GM04504 (cell line): ENCODE measurements at places on chromosomes 6 and 20.
A peak's percentile ranks its signal among the peaks of the same experiment; 100 is the strongest.

- DNase-seq, result no peak
These were observed 1.6 kb downstream of the PSMB9 start for GRCh38 chr6:32855467-32856174.

- DNase-seq, result no peak
These were observed 11.2 kb downstream of the SLC35A1 start for GRCh38 chr6:87483929-87484328.

GRCh38 chr20:37333848-37334318, 12.1 kb upstream of the SRC start:
- no peak for DNase-seq

GRCh38 chr6:107436881-107437280, 22.5 kb downstream of the PDSS2 start:
- no peak for DNase-seq

- no peak for DNase-seq
These were observed 1.4 kb upstream of the RALY start for GRCh38 chr20:33992145-33992922.

DNA sequence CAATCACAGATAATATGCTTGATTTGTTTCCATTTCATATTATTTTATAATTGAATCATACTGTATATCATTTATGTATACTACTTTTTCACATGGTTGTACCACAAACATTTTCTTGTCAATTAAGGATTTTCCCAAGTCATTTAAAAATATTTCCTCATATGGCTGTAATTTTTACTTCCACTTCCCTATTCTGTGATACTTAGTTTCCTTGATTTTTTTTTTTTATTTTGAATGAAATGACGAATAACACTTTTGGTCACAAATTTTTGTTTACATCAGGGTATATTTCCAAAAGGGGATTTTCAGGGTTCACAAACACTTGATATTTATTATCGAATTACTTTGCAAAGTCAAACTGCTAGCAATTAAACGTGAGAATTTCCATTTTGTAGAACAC, 515.6 kb downstream of the KIF16B start:
- no peak for DNase-seq

DNA sequence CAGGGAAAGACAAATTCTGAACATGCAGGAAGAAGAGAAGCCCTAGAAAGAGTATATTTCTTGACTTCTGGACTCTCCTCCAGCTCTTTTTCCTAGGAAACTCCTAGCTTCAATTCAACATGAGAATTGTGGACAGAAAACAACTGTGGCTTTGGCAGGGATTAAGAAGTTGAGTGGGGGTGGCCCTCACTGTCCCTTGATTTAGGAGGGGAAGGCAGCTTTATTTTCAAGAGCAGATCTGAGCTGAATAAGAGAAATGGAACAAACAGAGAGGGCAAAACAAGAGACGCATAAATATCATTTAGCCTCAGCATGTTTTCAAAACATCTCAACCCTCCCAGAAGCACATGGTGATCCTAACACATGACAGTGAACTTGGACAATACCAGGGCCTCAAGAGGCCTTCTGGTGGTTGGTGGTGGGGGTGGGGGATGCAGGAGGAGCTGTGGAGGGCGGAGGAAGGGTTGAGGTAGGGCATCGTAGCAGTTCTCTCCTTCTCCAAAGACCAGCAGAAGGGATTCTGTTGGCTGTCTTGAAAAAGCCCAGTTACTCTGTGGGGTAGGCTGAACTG, 21.1 kb upstream of the TAGAP start:
- DNase-seq, result no peak

GRCh38 chr20:52102126-52102525, 89.5 kb downstream of the ZFP64 start:
- no peak for DNase-seq

DNA sequence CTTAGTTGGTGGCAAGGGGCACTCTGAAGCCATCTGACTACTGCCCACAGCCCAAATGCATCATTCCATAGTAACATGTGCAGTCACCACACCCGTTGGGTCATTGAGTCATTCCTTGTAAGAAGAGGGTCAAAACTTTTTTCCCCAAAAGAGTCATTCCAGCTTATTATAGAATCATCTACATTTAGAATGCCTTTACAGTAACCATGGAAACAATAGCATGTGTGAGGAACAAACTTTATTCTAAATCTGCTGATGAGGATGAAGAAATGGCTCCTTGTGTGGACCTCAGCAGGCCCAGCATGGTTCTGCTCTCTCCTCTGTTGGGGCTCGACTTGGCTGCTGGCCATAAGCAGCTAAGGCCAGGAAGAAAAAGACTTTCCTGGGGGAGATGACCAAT, 111.2 kb upstream of the PTPRT start:
- no peak for DNase-seq

DNA sequence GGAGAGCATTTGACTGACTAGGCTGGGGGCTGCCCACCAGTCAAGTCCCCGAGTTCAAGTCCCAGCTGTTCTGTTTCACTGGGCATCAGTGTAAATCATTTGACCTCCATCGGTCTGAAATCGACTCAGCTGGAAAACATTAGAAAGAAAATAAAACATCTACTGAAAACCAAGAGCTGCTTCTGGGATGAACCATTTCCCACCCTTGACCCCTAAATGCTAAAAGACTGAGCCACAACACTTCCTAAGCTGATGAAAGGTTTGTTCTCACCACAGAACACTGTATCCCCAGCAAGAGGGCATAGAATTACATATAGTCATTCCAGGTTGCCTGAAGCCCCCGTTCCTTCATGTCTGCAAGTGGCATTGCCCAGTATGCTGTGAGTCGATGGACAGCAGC, 237.0 kb upstream of the TAB2 start:
- peak; percentile 32 for DNase-seq

DNA sequence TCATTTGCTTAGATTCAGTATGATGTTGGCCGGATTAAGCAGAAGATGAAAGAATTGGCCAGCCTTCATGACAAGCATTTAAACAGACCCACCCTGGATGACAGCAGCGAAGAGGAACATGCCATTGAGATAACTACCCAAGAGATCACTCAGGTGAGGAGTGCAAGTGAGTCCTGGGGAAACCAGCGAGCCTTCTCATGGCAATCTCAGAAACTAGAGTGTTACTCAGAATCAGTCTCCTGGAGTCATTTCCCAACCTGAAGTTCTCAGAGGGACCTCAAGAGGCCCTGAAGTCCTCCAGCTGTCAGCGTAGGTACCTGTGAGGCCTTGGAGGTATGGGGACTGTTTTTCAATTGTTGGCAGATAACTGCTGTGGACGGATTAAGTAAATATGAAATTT, 16.9 kb downstream of the STX16 start:
- DNase-seq, result no peak

DNA sequence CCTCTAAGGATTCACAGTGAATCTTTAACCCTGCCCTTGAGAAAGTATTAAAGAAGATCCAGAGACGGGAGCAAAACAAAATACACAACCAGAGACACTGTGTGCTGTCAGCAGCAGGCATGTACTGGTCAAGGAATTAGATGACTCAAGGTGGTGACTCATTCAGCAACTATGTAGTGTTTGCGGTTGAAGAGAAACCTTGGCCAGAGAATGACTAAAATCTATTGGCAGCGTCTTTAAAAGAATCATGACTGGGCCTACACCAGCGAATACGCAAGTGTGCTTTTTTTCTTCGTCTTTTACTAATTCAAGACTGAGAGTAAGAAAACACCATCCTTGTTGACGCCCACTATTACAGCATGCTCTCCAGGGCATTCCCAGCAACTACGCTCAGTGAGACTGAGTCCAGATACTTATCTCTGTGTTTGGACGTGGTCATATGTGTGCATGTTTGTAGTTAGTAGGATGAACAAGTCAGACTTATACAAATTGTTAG, 72.4 kb upstream of the BACH2 start:
- DNase-seq, result peak; percentile 99

DNA sequence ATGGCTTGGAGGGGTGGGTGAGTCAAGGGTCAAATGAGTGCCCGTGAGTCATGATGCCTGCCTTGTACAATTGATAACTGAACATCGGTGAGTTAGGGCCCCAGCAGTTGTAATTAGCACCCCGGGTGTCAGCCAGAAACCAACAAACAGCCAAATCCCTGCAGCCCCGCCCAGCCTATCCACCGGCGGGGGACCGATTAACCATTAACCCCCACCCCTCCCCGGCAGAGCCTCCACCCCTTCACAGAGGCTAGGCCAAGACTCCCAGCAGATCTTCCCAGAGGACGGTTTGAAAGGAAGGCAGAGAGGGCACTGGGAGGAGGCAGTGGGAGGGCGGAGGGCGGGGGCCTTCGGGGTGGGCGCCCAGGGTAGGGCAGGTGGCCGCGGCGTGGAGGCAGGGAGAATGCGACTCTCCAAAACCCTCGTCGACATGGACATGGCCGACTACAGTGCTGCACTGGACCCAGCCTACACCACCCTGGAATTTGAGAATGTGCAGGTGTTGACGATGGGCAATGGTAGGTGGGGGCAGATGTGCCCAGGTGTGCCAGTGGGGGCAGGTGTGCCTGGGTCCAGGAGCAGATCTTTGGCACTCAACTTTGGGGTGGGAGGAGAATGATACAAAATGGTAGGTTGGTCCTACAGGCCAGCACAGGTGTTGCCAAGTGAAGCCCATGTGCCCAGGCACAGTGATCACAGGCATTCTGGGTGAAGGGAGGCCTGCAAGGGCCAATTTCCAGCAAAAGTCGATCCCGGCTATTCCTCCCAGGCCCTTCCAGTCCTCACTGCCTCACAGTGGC, 45.7 kb downstream of the HNF4A start:
- no peak for DNase-seq

DNA sequence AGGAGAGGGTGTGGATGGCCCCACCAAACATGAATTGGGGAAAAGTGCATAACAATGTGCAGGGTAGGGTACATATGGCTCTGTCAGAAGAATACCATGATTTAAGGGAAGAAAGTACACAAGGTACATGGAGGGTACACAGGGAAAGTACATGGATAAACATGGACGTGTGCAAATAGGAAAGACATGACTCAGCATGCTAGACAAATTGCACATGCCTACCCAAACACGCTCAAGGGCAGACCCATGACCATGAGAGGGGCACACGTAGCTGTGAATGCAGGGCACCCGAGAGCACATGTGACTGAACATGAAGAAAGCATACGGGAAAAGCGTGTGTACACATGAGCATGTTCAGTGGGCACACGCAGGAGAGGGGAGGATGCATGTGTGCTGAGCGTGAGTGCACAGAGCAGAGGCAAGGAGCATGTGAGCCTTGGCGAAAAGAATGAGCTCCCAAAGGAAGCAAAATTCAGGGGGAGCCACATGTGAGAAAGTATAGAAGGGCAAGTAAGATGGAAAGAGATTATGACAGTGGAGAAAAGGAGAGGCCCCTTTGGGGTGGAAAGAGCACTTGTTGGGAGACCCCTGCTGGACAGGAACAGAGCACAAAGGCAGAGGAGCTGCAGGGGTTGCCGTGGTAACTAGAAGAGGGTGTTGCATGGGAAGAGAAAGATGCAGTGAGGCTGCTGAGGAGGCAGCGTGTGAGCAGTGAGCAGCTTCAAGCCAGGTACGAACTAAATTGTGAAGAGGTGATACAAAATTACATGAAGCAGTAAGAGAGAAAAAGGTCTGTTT, 17.8 kb downstream of the OR2H2 start:
- no peak for DNase-seq

GRCh38 chr20:60295214-60295613, 337.0 kb downstream of the CDH26 start:
- no peak for DNase-seq
